ENCODE measurements at places on chromosomes 6 and 20.

- DNase-seq = no peak
Measured at GRCh38 chr6:43805699-43806042, 35.7 kb downstream of the VEGFA start.

DNA sequence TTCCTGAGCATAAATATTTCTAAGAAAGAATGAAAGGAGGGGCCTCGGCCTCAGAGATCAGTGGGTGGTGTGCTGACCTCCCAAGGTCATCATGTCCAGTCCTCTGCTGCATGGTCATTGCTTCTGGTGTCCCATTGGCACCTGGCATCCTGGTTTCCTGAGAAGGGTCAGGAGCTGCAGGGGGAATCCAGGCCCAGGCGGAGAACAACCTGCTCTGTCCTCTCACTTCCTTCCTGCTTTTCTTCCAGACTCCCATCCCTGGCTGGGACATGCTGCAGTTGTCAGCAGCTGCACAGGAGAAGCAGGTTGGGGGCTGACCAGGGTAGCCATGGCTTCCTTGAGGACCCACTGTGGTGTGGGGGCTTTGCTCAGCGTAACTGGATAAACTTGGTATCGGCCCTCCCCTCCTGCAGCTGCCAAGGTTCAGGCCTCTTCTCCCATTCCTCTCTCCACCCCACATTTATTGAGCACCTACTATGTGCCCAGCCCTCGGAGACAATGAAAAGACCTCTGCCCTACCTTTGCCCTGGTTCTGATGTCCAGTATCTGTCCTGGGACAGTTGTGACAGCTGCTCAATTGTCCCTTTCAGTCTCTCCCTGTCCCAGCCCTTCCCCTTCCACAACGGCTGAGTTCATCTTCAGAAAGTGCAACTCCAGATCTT, 155.2 kb downstream of the CEBPB start:
- DNase-seq = no peak

DNA sequence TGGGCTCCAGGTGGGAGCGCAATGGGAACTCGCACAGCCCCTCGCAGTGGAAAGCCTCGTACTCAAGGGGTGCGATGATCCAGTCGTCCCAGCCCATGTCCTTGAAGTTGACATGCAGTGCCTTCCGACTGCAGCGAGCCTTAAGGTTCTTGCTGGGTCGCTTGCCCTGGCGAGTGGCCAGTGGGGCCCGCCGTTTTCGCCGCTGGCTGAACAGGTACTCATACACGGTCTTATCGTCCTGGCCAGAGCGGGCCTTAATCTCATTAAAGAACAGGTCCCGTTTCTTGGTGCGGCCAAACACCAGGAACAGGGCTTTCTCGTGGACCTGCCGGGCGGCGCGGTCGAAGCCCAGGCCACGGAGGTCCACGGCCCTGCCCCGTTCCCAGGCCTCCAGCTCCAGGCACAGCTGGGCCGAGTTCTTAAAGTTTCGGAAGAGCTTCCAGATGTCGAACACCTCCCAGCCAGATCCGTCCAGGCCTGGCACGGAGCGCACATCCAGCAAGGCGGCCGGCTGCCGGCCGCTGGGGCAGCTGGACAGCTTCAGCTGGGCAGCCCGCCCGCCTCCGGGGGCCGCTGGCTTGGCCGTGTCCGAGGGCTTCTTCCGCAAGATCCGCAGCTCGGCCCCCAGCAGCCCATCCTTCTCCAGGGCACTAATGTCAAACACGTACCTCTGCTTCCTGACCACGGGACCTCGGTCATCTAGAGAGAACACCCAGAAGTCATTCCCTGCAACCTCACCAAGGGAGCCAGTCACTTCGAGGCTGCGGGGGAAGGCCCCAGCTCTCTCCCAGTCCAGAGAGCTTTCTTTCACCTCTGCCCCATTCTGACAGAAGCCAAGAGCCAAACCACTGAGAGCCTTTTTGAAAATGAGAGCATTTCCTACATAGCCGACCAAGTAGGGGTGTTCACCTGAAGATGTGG, 3.7 kb downstream of the GDF5 start:
- no peak for DNase-seq

DNA sequence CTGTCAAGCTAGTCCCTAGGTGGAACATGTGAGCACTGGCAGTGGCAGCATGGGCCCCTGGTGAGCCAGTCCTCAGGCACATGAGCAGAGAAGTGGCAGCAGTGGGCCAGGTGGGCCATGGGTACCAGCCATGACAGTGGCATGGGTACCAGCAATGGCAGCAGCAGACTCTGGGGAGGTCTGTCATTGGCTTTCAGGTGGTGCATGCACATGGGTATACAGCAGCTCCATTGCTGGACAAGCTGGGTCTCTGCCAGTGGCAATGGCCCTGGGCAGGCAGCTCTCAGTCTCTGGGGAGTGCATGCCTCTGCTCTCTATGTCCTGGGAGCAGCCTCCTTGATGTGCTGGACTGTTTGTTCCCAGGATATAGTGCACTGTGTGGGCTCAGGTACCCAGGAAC, 65.3 kb downstream of the KAT14 start:
- DNase-seq = no peak

Measured in epithelial cell of esophagus (primary cell).